ENCODE measurements at places on chromosomes 1 and 21.
A peak's percentile ranks its signal among the peaks of the same experiment; 100 is the strongest.

- DNase-seq = peak; percentile 82
Measured at GRCh38 chr1:116418091-116418830, 45.2 kb downstream of the ATP1A1 start.

DNA sequence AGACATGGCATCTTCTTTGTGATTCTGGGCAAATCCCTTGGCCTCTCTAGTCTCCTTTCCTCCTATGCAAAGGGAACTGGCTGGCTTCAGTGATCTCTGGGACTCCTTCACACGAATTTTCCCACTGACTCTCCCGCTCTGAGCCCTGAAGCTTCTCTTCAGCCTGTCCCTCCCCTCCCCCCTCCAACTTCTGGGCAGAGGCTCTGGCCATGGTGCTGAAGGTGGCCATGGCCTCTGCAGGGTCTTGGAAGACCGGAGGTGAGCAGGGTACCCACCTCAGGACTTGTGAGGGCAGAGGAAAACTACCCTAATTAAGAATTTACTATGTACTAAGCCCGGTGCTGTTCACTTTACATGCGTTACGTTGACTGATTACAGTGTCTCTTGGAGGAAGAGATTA is 29.4 kb upstream of the POU3F1 start:
- no peak for DNase-seq

GRCh38 chr1:22038036-22038435 is 14.5 kb upstream of the CDC42 start:
- DNase-seq = no peak

DNA sequence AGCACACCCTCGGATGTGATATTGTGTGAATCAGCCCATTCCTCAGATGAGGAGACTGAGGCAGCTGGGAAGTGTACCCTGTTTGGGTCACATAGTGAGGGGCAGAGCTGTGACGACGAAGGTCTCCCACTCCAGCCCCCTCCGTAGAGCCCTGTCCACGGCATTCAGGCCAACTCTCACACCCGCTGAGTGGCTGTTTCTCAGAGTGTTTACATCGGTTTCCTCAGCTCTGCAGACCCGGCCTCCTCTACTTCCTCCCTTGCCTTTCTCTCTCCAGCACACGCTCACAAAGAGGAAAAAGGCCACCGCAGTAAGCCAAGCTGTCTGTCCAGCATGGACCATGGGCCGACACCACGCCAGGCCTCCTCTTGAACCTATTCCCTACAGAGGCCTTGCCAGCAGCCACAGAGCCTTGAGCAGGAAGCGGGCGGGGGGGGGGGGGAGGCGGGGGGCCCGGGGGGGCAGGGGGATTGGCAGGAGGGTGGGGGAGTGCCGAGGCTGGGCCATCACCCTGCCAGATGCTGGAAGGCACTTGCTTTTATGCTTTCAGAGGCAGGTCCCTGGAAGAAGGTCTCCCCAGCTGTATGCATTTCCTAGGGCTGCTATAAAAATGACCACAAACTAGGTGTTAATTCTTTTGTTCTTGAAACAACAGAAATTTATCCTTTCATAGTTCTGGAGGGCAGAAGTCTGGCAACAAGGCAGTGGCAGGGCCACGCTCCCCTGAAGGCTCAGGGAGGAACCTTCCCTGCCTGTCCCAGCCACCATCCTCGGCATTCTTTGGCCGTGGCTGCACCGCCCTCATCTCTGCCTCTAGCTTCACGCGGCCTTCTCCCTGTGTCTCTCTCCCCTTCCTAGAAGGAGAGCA is 178.4 kb downstream of the PSMG1 start:
- DNase-seq = no peak
